ENCODE measurements at places on chromosomes 11 and 22.

GRCh38 chr11:102596578-102596977, 28.6 kb downstream of the MMP20 start:
- no peak for DNase-seq

GRCh38 chr11:64060263-64060860, 24.6 kb downstream of the FLRT1 start:
- DNase-seq = no peak

GRCh38 chr11:8693010-8693551, 10.5 kb downstream of the RPL27A start:
- no peak for DNase-seq

DNA sequence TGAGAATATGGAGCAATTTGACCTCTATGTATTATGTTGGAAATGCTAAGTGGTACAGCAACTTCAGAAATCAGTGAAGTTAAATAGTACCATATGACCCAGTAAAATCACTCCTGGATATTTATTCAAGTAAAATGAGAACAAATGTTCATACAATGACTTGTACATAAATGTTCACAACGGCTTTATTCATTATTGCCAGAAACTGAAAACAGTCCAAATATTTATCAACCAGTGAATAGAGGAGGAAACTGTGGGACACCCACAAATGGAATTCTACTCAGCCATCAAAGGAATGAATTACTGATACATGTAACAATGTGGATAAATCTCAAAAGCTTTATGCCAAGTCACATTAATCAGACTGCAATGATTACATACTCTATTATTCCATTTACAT, 416.3 kb downstream of the AASDHPPT start:
- DNase-seq = no peak

- DNase-seq = no peak
Measured at GRCh38 chr11:45402049-45402630, 116.0 kb upstream of the SYT13 start.

GRCh38 chr11:89626366-89626765, 83.7 kb upstream of the TRIM77 start:
- no peak for DNase-seq
